ENCODE measurements at places on chromosomes 3 and 15.
A peak's percentile ranks its signal among the peaks of the same experiment; 100 is the strongest.

DNA sequence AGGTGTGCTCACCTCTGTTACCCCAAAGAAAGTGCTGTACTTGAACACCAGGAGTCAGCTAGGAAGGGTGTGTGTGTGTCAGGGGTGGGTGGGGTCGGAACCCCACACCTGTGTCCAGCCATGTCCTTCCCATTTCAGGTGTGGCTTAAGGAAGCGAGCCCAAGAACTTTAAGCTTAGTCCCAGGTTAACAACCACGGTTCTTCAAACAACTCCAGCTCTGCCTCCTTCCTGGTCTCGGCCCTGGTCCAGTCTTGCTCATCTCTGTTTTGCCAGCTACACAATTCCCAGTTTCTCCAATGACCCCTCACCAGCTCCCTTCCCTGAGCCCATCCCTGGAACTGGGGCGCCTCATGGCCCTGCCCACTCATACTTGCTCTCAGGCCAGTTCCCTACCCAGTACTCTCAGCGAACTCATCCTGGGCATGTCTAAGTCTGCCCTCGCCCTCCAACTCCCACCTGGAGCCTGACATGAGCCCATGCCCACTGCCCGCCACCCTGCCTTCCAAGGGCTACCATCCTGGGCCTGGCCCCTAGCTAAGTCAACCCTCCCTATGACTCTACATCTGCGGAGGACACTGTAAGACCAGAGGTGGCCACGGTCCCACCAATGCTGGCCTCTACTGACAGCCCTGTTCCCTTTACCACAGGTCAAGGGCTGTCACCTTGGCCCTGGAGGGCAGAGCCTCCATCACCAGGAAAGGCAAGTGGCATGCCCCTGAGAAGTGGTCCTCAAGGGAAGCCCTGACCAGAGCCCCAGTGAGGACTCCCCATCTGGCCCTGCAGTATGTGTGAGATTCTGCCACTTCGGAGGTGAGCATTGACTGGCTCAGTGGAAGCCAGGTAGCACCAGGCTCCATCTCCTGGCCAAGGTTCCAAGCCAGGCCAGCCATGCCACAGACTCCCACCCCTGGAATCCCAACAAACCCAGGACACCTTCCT, 9.2 kb downstream of the POC1A start:
- DNase-seq = no peak

- peak; percentile 35 for DNase-seq
Measured at GRCh38 chr15:97168704-97169475, 791.6 kb upstream of the ARRDC4 start.

- no peak for DNase-seq
Measured at GRCh38 chr3:162670181-162670580, 1173.6 kb downstream of the OTOL1 start.

- no peak for DNase-seq
Measured at GRCh38 chr3:191362524-191363090, 32.3 kb upstream of the UTS2B start.

GRCh38 chr3:123365450-123366143, 83.3 kb downstream of the ADCY5 start:
- no peak for DNase-seq

DNA sequence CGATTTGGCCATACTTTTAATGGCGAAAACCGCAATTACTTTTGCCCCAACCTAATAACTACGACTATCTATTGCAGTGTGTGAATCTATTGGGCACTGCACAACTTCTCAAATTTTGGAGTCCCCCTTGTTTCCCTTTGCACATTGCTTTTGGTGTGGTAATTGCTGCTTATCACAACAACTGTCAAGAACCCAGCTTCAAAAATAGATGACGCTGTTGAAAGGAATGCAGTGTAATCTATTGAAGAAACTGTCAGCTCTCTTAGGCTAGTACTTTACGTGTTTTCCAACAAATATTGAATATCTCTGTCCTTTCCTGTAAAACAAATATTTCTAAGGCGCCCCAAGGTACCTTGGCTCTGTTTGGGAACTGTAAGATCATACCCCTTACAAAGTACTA, 222.8 kb upstream of the UBE2E2 start:
- no peak for DNase-seq

GRCh38 chr15:44160796-44161195, 34.3 kb downstream of the FRMD5 start:
- DNase-seq = no peak

- no peak for DNase-seq
Measured at GRCh38 chr3:38150780-38151528, 12.5 kb downstream of the MYD88 start.

- no peak for DNase-seq
Measured at GRCh38 chr3:185979721-185980121, 41.9 kb upstream of the TRA2B start.

DNA sequence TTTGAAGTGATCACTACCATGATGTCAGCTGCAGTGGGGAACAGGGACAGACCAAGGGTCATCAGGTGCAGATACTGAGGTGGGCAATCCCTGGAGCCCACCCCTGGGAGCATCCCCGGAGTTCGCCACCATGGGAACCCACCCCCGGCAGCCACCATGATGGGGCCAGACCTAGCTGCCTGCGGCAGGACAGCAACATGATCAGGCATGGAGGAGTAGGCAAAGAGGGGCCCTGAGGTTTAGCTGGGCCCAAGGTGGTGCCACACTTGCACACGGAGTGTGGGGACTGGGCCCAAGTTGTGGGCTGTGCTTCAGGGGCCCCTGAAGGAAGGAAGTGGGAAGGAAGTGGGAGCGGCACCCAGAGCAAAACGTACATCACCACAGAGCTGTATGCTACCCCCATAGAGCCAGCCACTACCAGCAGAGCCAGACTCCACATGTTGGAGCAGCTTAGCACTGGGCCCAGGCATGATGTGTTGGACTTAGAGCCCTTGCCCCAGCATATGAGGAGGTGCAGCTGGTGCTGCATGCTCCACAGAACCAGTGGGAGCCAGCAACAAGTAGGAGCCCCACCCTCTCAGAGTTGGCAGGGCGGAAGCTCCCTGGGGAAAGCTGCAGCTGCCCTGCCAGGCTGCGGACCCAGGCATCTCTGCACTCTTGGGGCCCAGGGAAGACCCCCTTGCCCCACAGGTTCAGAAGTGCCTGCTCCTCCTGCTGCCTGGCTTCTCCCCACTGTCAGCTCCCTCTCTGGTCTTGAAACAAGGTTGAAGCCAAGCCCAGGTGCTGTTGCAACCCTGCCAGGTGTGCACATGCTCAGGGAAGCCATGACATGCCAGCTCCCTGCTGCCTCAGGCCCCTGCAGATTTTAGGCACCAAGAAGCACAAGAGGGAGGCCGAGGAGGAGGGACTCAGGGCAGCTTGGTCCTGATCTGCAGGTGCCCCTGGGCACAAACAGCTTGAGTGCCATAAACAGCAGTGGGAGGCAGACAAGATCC, 515.3 kb downstream of the ZBBX start:
- no peak for DNase-seq

GRCh38 chr3:177194299-177194698, 3.0 kb downstream of the TBL1XR1 start:
- no peak for DNase-seq

DNA sequence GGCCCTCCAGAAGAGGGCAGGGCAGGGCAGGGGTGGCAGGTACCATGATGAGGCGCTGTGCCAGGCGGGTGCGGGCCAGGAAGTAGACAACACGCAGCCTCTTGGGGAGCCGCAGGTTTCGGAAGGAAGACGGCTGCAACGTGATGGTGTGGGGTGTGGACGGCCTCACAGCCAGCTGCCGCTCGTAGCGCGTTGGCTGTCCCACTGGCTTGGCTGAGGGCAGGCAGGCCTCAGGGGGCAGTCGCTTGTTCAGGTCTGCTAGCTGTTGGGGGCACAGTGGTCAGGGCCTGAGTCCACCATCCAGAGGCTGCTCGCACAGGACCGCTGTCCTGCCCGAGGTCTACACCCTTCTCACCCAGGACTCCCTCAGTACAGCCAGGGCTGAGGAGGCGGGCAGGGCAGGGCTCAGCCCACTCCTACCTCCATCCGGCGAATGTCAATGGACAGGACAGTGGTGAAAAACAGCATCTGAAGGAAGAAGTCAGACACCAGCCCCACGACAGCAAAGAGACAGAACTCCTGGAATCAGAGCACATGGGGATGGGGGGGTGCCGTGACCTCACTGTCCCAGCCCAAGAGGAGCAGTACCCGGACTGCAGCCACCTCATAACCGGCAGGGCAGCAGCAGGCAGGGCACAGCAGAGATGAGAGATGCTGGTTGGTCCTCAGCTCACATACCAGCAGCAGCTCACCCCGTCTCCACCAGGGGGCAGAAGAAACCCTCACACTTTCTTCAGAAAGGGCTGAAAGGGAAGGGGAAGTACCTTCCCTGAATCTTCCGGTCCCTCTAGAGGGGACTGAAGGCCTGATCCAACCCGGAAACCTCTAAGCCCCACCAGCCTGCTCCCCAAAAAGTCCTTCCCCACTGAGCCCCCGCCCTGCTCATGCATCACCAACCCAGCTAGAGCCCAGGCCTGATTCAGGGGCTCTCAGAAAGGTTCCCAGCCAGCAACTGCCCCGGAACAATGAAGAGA, 40.0 kb downstream of the PTPN23 start:
- peak; percentile 44 for DNase-seq

DNA sequence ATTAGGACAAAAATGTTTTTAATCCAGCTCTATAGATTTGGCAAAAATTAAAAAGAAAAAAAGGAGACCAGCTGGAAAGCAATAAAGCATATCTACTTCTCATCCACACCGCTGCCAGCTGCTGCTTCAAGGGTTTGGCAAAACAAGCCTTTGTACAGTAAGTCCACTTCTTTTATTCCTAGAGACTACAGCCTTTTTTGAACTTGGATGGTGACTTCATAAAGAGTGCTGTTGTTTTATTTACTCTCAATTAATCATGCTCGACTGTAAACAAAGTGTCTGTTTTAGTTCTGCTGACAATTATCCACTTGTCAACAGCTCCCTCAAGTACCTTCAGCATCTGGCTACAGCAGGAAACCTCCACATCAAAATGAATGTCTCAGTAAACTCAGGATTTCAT, 12.3 kb upstream of the FOXB1 start:
- DNase-seq = peak; percentile 100

DNA sequence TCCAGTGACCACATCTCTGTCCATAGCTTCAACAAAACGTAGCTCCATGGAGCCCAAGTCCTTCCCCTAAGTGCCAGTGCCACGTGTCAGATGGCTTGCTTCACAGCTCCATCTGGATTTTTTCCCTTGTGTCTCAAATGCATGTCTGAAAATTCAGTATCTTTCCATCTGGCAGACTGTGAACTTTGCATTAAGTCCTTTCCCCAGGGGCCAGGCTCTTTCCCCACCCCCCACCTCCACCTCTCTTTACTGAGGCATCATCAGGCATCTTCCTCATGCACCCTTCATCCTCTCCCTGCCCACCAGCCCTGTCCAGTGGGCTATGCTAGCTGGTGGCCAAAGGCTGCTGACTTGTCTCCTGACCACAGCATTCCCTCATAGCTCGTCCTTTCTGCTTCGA, 53.7 kb downstream of the PDIA5 start:
- no peak for DNase-seq

DNA sequence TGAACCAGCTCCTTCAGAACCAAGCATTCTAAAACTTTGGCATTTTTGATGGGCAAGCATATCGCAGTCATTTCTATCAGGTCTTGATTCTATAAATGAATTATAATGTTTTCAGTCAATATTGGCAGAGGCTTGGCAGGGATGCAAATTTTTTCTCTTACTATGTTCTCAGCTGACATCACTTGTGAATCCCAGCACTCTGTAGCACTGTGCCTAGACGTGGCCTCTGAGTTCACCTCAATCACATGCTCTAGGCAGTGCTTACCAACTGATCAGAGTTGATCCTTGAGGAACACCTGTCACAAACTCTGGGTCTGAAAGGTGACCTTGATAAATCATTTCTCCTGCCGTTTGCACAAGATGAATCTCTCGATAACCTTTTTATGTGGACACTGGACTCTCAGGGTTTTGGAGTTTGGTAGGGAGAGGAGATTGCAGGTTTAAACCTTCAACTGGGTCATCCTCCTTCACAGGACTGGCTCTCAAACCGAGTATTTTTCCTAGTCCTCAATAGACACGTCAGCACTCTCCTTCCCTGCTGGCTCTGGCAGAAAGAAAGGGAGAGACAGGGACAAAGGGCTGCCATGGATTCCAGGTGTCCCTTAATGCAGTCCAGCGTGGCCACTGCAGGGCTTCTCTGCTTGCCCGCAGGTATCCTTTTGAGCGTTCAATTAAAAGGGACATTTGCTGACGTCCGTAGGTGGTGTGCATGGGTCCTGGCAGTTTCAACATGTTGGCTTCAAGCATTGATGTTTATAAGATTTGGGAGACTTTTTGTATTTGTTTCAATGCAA, 222.3 kb upstream of the CMC1 start:
- no peak for DNase-seq

GRCh38 chr15:49723981-49724380, 103.1 kb downstream of the DTWD1 start:
- DNase-seq = no peak

GRCh38 chr15:64507293-64507802, 47.0 kb downstream of the ZNF609 start:
- no peak for DNase-seq

- DNase-seq = no peak
Measured at GRCh38 chr3:25064681-25065080, 363.4 kb upstream of the RARB start.

GRCh38 chr3:139110072-139110830, 65.6 kb upstream of the PRR23C start:
- DNase-seq = peak; percentile 62

- DNase-seq = no peak
Measured at GRCh38 chr3:58116985-58117384, 93.8 kb downstream of the DNASE1L3 start.

- DNase-seq = no peak
Measured at GRCh38 chr3:21920421-21920861, 169.4 kb upstream of the ZNF385D start.

DNA sequence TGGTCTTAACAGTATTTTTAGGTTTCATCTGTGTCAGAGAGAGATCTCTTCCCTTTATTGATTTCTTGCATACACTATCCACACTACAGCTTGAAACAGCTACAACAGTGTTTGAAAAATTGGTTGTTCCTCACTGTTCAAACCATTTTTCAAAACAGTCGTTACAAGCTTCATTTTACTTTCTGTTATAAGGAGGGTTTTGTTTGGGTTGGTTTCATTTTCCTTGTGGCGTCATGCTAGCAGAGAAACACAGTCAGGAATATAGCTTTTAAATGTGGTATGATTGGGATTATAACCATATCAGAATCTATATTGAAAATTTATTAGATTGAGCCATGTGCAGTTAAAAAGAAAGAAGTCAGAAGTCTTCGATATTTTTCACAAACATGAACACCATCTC, 400.6 kb downstream of the ZBTB20 start:
- DNase-seq = no peak

DNA sequence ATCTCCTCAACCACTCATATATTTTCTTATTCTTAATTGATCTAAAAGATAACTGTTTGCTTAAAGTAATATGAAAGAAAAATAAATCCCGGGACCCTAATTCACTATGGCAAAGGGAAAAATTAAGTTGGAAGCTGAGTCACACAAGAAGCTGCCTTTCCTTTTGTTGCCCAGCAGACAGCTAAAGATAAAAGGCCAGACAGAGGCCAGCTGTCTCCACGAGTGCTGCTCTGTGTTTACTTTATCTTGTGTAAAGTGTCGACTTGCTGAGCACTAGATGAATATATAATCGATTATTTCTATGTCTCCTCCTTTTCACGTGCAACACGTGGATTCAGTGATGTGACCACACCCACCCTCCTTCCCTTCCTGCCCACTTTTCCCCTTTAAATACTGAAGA, 52.8 kb upstream of the NSMCE3 start:
- DNase-seq = peak; percentile 10

All from NCI-H1105 treated with DMSO at 0.1 percent for 48 hours (cell line).